Sigmoid colon (tissue), 7 donors: ENCODE measurements at places on chromosomes 4 and X. TPM values are rescaled to one million over a fixed set of nuclear protein-coding genes. Genes with fewer than 3 reads are reported as not detected.

The CXCR3 gene
- 0.60 TPM for polyA plus RNA-seq

The CPE gene
- polyA plus RNA-seq: 5.4 TPM

The CT47B1 gene
- not detected for polyA plus RNA-seq

The IL2 gene
- not detected for polyA plus RNA-seq

GRCh38 chr4:74109870-74110605, 11.0 kb upstream of the CXCL2 start:
- H3K4me3 ChIP-seq: no peak overlapping the region
- no peak for DNase-seq
- H3K4me1 ChIP-seq: peaks cover 10% of the 10 kb centered on the region
- H3K36me3 ChIP-seq: no peaks in the 10 kb centered on the region
- no peak overlapping the region for H3K27ac ChIP-seq

GRCh38 chr4:61771056-61771455, 570.9 kb downstream of the ADGRL3 start:
- H3K27me3 ChIP-seq: no peaks in the 10 kb centered on the region
- DNase-seq: no peak
- H3K4me3 ChIP-seq: no peak overlapping the region
- H3K4me1 ChIP-seq: no peaks in the 10 kb centered on the region
- no peaks in the 10 kb centered on the region for H3K36me3 ChIP-seq
- H3K27ac ChIP-seq: no peak overlapping the region

- no peak overlapping the region for H3K4me3 ChIP-seq
- peaks cover 16% of the 10 kb centered on the region for H3K4me1 ChIP-seq
- H3K27ac ChIP-seq: no peak overlapping the region
- DNase-seq: peak; percentile 64
Observed at GRCh38 chrX:108270739-108271396, 167.4 kb downstream of the COL4A6 start.

GRCh38 chr4:42252315-42252714, 99.9 kb upstream of the BEND4 start:
- H3K4me1 ChIP-seq: no peaks in the 10 kb centered on the region
- no peaks in the 10 kb centered on the region for H3K36me3 ChIP-seq
- no peaks in the 10 kb centered on the region for H3K27me3 ChIP-seq
- no peak overlapping the region for H3K27ac ChIP-seq

DNA sequence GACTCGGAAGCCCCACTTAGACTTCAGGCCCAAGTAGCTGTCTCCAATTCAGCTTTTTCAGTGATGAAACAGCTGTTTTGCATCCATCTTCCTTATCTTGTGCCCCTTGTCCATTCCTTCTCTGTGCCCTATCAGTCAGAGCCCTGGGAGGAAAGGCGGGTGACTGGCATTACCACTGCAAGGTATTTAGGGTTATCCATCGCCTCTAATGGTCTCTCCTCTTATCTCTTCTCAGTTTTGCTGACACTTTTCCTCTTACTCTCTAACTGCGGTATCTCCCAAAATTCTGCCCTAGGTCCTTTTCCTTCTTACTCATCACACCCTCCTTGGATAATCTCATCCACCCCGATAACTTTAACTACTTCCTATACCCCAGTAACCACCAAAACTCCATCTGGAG, 13.7 kb downstream of the GAB3 start:
- no peak overlapping the region for H3K4me3 ChIP-seq
- no peaks in the 10 kb centered on the region for H3K4me1 ChIP-seq
- H3K27me3 ChIP-seq: no peaks in the 10 kb centered on the region
- DNase-seq: no peak

DNA sequence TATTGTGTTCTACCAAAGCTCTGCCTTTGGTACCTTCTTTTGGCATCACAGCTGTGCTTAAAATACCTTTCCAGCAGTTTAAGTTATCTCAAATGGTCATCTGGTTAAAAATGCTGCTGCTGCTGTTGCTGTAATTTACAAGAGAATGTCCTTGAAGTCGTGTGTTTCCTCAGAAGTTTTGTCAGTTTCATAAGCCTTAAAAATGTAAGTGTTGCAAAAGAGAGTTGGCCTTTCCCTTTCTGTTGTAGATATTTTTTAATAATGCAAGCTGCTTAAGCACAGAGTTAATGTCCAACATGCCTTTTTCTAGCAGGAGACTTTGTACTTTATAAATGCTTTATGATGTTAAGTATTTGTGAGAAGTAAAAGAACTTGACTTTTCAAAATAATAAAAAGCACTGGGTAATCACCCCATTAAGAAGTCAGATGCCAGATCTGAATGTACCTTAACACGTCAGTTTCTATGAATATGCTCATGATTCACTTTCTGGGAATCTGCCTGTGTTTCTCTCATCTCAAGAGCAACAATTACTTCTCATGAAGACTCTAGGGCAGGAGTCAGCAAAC, 35.3 kb upstream of the TENM3 start:
- no peaks in the 10 kb centered on the region for H3K27me3 ChIP-seq
- H3K4me3 ChIP-seq: no peak overlapping the region
- no peak for DNase-seq

GRCh38 chr4:16240300-16240699, 14.0 kb upstream of the TAPT1 start:
- no peaks in the 10 kb centered on the region for H3K4me1 ChIP-seq
- H3K4me3 ChIP-seq: no peak overlapping the region
- DNase-seq: no peak
- H3K36me3 ChIP-seq: no peaks in the 10 kb centered on the region
- no peaks in the 10 kb centered on the region for H3K27me3 ChIP-seq
- H3K27ac ChIP-seq: no peak overlapping the region

- H3K27ac ChIP-seq: no peak overlapping the region
- no peak for DNase-seq
- H3K36me3 ChIP-seq: no peaks in the 10 kb centered on the region
Observed at GRCh38 chr4:184274286-184274951, 56.7 kb upstream of the ENPP6 start.
